ENCODE measurements at places on chromosomes 11 and 22. TPM values are rescaled to one million over a fixed set of nuclear protein-coding genes. Genes with fewer than 3 reads are reported as not detected.

DNA sequence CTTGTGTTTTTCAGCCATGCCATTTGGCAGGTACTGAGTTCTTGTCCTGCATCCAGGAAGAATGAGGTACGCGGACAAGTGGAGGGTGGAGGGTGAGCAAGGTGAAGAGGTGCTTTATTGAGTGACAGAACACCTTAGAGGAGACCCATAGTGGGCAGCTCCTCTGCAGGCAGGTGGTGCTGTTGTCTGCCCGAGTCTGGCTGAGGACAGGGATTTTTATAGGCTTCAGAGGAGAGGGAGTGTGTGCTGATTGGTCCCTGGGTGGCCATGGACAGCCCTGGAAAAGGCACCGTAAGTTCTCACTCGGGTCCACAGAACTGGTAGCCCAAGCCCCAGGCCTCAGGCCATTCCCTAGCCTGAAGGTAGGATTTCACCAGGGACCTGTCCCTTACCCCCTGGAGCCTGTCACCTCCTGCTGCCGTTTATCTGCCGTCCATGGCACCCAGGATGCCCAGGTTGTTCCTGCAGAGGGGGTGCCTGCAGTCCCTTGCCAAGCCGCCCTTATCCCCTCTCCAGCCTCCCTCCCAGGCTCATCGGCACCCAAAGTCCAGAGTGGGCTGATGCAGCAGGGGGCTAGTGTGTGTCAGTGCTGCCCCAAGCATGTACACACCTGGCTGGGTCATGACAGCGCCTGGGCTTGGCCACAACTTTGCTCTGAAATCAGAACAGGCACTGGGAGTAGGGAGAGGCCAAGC, 213.6 kb downstream of the LRRC4C start:
- DNase-seq = no peak

DNA sequence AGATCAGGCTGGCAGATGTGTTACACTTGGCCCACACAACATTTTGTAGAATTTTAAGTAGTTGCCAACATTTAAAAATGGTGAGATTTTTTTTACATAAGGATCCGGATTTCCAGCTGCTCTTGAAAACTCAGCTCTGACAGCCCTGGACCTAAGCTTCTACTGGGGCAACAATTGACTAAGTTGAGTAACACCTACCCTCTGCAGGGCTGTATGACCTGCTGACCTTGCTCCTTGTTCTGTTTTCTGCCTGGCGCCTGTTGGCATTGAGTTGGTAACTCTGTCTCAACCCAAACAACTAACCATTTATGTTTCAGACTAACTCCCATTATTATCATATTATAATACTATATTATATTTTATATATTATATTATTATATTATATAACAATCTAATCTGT, 21.1 kb upstream of the LRRC55 start:
- DNase-seq = no peak

DNA sequence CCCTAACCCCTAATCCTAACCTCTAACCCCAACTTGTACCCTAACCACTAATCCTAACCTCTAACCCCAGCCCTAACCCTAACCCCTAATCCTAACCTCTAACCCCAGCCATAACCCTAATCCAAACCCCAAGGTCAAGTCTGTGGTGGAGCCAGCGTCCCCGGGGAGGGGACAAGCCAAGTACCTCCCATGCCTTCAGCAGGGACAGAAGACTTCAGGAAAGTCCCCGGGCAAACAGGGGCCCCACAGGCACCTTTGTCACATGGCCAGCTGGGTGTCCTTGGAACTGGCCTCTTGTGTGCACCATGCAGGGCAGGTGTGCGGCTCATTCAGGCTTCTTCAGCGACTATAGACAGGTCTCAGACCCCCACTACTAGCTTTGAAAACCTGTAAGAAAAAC, 555.8 kb downstream of the BRD1 start:
- DNase-seq = no peak

GRCh38 chr11:78310500-78310909, 107.1 kb downstream of the GAB2 start:
- no peak for DNase-seq

- peak; percentile 15 for DNase-seq
These were observed 17.9 kb downstream of the C1QTNF6 start for GRCh38 chr22:37169947-37170688.

DNA sequence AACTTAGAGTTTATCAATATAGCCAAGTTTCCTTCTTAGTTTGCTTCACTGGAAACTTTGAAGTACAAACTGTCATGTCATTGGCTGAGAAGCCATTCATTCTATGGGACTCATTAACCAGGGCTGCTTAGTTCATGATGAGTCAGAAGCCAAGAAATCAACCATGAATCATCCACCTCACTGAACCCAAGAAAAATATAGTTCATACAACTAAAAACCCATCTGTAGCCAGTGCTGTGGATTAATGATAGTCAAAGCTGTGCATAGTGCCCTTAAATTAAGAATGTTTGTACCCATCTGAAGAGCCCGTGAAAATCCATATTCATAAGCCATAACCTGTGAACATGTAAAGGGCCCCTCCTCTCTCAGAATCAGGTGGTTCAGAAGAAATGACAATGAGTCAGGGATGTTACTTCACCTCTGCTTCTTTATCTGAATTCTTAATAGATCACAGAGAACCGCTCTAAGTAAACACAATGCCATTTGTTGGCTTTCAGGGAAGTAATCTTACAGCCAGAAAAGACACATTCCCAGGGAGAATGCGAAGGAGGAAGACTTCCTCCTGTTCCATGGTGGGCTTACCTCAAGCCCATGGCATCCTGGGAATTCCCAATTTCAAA, 25.4 kb downstream of the MMP20 start:
- no peak for DNase-seq

DNA sequence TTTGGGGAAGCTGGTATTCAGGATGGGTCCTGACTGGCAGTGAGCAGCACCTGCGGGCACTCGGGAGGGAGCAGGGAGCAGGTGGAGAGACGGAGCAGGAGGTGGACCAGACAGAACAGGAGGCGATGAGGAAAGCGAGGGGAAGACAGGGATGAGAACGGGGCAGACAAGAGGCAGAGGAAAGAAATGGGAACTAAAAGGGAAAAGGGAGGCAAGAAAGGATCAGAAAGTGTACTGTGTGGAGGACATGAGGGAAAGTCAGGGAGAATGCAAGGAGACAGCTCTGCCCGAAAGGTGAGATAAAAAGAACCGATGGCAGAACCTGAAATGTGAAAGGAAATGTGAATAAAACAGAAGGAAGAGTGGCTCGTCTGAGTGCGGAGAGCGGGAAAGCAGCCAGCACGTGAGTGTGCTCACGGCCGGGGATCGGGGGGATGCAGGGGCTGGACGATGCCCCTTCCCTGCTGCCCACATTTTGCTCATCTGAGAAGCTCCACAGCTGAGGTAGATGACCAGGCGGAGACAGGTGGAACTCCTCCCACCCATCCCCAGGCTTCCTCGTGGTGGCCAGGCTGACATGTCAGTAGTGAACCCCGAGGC, 494.4 kb upstream of the B3GAT1 start:
- DNase-seq = no peak

DNA sequence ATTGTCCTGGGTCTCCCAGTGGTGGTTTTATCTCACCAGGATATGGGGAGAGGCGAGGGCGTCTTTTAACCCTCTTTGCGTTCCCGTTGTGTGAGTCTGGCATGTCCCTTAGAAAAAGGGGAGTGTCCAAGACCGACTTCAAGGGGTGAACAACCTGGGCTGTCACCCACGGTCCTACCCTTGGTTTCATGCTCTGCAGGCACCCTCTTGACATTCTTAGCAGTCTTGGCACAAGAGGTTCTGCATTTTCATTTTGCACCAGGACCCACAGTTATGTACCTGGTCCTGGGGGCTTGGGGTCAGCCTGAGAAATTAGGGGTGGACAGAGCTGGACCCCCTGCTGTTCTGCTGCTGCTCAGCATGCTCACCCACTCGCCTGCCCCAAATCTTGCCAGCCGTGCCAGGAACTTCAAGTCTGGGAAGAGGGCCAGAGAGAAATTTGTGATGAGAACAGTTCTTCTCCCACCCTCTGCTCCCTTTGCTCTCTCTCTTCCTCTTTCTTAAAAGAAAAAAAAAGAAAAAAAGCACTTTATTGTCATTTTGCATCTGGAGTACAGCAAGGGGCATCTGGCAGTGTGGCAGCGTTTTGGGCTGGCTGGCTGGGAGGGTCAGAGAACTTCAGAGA, 471.2 kb downstream of the MIAT start:
- no peak for DNase-seq

- no peak for DNase-seq
These were observed 90.8 kb upstream of the TMEM45B start for GRCh38 chr11:129724866-129725265.

The MYEOV gene
- total RNA-seq = 22.0 TPM

- no peak for DNase-seq
These were observed 12.5 kb downstream of the CHID1 start for GRCh38 chr11:898143-898511.

The H19 gene
- 37.0 TPM for total RNA-seq

- DNase-seq = no peak
These were observed 77.7 kb upstream of the LRRC55 start for GRCh38 chr11:57103899-57104605.

DNA sequence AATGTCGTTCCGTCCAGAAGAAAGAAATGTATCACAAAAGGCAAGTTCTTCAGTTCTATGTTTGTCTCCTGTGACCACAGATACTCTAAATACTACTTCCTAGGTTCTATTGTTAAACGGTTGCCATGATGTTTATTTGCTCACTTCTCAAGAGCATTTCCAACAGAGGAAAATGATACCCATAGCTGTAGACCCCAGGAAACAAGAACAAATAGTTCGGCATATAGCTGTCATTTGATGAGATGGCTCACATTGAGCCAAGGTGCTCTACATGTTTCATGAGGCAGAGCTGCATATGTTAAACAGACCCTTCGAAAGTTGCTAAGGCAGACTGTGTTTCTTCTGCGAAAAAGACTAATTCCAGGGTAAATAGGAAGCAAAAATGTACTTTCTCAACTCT, 15.4 kb upstream of the ANGPTL5 start:
- DNase-seq = no peak

DNA sequence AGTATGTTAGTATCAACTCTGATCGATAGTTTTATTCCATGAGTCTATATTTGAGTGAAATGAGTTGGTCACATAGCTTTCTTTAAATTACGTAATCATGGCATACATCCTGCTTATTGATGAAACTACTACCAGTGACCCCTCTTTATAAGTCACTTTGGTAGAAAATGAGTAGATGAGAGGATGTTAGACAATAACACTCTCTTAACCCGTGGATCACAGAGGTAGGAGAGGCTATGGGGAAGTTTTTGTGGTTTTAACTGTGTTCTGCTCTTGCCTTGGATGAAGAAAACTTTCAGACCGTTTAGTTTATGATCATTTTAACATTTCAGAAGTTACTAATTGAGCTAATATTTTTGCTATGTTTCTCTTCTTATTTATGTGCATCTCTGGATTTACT, 34.0 kb downstream of the TBCEL start:
- DNase-seq = no peak

GRCh38 chr11:119518746-119519730, 96.1 kb upstream of the THY1 start:
- no peak for DNase-seq

- no peak for DNase-seq
These were observed 83.6 kb downstream of the FDX1 start for GRCh38 chr11:110513259-110513801.

- no peak for DNase-seq
These were observed 4.4 kb downstream of the SCARF2 start for GRCh38 chr22:20433191-20433590.

The OR6T1 gene
- total RNA-seq = not detected

DNA sequence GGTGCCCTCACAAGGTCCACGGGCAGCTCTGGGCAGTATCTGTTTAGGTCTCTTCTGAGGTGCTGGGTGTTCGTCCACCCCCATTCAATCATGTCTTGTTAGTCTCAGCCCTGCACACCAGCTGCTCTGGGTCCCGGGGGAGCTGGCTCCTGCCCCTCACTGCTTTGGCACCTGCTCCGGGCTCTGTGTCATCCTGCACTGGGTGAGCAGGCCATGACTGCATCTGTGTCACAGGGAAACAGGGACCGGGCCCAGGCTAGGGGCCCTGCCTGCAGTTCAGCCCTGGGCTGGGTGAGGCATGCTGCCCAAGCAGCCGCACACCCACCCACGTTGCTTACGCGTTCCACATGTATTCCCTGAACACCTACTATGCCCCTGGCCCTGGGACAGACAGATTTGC, 43.9 kb downstream of the ELFN2 start:
- DNase-seq = no peak

- DNase-seq = no peak
These were observed 104.6 kb downstream of the SIK3 start for GRCh38 chr11:116993599-116993998.

DNA sequence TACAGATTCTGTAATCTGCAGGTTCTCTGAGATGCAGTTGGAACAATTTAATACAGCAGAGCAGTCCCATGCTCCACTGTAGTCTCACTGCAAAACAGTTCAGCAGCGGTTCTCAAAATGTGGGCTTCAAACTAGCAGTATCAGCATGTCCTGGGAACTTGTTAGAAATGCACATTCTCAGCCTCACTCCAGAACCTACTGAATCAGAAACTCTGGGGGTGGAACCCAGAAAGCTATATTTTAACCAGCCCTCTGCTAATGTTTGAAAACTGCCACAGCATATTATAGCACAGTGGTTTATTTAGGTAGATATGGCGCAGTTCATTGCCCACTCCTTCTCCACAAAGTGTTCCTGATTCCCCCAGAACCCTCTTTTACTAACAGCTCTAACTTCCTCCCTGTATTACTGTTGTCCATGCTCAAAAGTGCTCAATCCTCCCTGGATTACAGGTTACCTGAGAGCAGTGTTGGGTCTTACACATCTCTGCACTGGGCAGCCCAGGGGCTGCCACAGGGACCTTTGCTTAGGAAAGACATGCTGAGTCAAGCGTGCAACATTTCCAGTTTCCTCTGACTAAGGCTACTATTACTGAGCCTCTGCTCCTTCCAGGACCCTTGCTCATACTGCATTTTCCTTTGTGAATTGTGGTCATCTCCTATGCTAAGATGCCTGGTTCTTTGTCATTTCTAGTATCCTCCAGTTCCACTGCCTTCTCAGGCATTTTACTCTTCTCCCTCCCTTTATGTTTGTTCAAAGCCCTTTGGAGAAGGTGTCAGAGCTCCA, 7.7 kb upstream of the DGAT2 start:
- no peak for DNase-seq

DNA sequence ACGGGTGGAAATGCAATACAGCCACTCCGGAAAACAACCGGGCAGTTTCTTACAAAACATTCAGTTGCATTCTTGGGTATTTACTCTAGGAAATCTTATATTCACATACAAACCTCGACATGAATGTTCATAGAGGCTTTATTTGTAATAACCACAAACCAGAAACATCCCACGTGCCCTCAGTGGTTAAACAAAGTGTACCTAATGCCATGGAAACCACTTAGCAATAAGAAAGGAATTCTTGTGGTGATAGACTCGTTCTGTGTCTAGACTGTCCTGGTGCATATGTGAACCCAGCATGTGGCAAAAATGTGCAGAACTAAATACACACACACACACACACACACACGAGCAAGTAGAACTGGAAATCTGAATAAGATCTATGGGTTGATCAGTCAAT, 1073.3 kb downstream of the TBC1D22A start:
- no peak for DNase-seq

GRCh38 chr11:73670808-73671207, 24.4 kb downstream of the PLEKHB1 start:
- no peak for DNase-seq

- no peak for DNase-seq
These were observed 38.3 kb downstream of the CLPB start for GRCh38 chr11:72396041-72396440.
